ENCODE measurements at places on chromosomes 7 and 10.

GRCh38 chr7:131250331-131250730 lies 77.3 kb upstream of the MKLN1 start:
- DNase-seq = no peak

GRCh38 chr7:92639213-92639896 lies 49.2 kb upstream of the FAM133B start:
- DNase-seq = no peak

- no peak for DNase-seq
Measured at GRCh38 chr7:91107460-91107859, 156.8 kb upstream of the FZD1 start.

DNA sequence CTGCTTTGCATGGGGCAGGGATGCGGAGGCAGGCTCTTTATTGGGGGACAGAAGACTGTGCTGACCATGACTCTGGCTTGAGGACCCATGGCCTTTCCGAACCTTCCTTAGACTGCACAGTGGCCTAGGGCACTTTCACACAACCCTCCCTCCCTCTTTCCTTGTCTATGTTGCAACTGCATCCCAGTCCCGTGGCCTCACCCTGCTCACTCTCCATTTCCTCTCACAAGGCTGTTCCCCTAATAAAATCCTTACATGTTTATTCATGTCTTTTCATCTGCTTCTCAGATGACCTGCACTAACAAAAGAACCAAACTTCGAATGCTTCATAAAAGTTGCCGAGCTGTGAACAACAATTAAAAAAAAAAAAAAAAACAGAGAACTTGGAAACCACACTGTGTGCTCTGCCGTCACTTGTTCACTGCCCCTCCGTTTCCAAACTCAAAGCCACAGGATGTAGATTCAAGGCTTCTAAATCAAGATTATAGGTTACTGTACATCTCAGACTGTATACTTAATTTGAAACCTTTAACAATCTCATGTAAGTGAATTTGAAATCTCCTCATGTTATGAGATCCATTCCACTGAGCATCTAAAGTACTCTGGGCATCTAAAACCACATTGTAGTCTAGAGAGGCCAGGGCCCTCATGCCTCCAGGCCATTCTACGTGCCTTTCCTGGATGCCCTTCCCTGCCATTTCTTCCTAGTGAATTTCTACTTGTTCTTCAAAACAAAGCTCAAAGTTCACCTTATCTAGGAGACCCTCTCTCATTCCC lies 265.9 kb downstream of the SNX13 start:
- no peak for DNase-seq

GRCh38 chr10:96667401-96667800 lies 52.9 kb downstream of the PIK3AP1 start:
- no peak for DNase-seq

DNA sequence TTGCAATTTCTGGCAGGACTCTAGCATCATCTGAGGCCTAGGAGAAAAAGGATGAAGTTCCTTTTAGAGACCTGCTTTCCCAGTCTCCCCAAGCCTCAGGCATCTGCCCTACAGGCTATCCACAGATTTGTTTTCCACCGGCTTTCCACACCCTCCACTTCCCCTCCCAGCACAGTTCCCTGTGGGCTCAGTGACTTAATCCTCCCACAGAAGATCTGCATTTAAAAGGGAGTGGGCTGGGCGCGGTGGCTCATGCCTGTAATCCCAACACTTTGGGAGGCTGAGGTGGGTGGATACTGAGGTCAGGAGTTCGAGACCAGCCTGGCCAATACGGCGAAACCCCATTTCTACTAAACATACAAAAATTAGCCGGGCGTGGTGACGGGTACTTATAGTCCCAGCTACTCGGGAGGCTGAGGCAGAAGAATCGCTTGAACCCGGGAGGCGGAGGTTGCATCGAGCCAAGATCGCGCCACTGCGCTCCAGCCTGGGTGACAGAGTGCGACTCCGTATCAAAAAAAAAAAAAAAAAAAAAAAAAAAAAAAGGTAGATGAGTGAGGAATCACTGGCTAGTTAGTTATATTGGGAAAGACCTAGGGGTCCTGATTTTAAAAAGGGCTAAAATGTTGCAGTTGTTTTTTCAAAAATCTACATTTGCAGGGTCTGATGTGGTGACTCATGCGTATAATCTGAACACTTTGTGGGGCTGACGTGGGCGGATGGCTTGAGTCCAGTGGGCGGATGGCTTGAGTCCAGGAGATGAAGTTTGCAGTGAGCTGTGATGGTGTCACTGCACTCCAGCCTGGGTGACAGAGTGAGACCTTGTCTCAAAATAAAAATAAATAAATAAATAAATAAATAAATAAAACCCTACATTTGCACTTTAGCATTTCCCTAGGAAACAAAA lies 119.5 kb downstream of the BAMBI start:
- DNase-seq = no peak

GRCh38 chr10:24261627-24262026 lies 52.7 kb downstream of the KIAA1217 start:
- DNase-seq = no peak

DNA sequence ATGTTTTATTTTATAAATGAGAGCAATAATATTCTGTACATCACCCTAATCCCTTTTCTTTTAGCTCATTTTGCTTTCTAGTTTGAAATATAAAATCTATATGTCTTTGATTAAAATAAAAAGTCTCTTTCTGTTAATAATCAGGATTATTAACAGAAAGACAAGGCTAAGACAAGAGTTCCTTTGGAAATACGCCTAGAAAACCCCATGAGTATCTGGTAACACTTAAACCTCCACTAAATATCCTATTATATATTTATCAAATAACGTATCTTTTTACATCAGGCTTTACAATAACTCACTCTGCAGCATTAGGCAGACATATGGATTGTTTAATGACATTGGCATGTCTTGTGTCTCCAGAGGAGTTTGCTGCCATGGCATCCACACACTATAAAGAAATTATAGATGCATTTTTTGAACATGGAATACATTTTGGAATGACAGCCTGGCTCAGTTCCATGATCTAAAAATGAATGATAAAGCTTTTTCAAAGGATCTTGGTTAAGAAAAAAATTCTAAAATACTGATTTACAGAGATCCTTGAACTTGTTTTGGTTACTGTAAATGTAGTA lies 98.7 kb downstream of the TMEM26 start:
- no peak for DNase-seq

DNA sequence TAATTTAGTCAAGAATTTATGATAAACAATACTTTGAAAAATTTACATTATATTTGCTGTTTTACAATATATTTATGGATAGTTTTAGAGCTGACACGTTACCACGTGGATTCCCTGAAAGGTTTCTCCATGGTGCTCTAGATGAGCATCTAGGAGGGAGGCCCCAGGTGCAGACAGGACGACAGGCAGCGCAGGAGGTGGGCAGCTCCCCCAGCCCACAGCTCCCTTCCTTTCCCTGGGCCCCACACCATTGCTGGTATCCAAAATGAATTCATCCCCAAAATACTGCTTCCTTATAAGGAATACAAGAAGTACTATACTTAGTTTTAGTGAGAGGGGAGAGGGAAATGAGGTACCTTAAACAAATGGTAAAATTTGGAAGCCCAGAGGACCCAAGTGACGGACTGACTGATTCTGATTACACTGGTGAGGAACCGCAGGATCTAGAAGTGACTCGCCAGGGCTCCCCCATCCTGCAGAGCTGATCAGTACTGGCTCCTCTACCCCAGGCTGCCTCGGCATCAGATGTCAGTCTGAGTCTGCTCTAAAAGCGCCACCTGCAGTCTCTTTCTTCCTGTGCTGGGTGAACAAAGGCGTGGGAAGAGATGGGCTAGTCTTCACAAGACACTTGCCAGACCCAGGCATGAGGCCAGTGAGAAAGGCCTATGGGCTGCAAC lies 89.2 kb downstream of the DLG5 start:
- no peak for DNase-seq

DNA sequence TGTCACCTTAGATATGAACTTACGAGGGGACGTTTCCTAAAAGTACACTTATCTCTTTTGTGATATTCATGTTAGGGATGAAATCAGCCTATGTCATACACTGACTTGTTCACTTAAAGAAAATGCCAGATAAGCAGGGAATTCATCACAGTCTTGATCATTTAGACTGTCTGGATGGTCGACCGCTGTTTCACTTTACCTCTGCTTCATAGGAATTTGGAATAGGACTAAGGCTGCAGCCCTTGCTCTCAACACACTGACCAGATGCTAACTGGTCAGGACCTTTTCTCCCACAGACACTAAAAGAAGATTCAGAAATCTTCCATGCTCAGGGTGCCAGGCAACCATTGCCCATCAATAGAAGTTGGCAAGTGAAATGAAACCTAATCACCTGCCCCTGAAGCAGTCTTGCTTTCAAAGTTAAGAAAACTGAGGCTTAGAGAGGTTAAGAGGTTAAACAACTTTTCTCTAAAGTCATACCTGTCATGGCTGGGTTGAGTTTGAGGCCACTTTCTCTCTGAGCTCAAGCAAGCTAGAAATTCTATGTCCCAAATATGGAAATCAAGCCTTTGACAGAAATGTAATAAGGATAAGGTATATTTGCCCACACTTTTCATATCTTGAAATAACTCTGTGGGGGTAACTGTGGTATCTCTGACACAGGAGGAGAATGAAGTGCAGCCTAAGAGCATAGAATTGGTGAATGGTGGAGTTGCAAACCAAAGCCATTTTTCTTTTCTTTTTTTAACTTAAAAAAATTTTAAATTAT lies 77.1 kb downstream of the MAP3K8 start:
- DNase-seq = no peak

- peak; percentile 63 for DNase-seq
Measured at GRCh38 chr10:79487296-79488194, 24.8 kb upstream of the EIF5AL1 start.

DNA sequence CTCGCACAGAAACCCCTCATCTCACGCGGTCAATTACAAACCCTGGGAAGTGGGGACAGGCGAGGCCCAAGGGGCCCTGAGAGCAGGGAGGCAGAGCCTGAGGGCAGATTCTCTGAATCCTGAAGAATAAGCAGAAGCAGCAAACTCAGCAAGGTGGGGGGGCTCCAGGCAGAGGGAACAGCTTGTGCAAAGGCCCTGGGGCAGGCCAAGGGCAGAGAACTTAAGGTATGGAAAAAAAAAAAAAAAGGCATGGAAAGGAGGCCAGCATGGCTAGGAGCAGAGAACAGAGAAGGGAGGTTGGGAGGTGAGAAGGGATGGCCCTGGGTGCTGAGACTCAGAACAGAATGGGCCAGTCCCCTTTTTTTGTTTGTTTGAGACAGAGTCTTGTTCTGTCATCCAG lies 32.8 kb upstream of the TNRC18 start:
- DNase-seq = no peak

DNA sequence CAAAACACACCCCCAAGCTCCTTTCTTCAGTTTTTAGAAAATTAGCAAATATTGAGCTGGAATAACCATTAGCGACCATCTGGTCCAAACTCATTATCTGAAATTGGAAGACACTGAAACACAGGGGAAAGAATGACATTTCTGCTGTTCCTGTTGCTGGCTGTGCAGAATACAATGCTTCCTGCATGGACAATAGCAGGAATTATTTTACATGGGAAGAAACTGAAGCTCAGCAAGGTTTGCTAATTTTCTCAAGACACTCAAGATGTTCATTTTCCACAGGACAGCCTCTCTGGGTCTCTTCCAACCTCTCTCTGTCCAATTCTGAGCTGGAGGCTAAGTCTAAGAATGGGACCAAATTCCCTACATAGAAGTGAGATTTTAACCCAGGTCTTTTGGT lies 81.9 kb upstream of the TNS3 start:
- DNase-seq = no peak

DNA sequence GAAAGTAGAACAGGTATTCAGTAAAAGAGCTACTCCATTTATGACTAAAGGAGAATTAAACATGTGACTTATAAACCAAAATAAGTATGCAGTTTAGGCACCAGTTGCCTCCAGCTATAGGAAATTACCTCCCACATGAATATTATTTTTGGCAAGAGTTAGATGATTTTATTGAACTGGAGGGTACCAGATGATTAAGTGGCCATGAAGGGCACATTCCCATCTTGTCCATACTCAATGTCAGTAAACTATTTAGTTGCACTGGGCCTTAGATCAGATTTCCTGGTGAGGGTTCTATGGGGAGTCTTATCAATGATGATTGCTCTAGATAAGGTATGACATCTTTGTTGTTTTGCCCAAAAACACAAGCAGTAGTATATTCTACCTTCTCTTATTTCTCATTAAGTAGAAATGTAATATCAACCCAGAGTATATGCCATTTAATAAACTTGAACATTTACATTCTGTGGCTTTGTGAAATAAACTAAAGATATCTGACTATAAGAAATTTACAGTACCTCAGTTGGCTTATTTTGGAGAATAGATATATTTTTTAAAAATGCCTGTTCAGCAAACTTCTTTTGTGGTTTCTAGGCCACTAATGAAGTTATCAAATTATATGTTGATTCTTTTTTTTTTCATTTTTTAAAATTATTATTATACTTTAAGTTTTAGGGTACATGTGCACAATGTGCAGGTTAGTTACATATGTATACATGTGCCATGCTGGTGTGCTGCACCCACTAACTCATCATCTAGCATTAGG lies 145.3 kb downstream of the SEMA3A start:
- no peak for DNase-seq

DNA sequence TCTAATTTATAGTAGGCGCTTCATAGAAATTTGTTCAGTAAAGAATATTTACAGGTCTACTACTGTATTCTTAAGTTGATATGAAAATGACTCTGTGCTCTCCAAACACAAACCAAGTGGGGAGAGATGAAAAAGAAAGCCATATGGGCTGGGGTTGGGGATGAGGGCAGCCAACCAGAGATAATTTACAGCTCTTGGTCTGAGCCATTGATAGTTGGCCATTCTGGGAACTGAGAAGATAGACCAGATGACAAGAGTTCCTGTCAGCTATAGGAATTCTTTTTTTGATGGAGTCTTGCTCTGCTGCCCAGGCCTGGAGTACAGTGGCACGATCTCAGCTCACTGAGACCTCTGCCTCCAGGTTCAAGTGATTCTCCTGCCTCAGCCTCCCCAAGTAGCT lies 57.4 kb downstream of the LAMB4 start:
- DNase-seq = no peak

- peak; percentile 85 for DNase-seq
Measured at GRCh38 chr7:5692112-5692844, 89.2 kb downstream of the RNF216 start.

- DNase-seq = no peak
Measured at GRCh38 chr10:50281967-50282522, 30.7 kb upstream of the ASAH2 start.

- peak; percentile 11 for DNase-seq
Measured at GRCh38 chr10:18100669-18101068, 39.6 kb upstream of the CACNB2 start.

DNA sequence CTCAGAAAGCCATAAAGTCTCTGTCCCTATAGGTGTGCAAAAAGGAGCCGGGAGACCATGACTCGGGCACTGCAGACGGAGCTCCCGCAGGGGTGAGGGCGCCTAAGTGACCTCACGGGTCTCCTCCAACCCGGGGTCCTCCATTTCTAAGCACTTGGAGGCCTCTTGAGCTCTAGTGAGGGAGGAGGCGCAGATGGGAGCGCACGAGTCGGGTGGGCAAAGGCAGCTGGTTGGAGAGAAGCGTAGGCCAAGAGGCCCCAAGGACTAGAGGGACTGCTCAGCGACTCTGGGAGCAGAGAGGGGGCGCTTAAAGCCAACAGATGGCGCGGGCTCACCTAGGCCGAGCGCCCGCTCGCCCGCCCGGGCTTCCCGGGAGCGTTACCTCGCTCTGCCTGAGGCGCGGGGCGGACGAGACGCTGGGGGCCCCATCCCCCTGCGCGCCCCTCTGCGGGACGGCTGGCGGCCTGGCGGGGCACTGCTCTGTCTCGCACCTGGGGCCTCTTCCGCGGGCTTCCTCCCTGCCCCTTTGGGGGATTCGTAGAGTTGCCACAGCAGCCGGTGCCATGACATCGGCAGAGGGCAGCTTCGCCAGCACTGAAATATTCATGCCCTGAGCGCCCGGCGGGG lies 523 bp upstream of the CDH23 start:
- DNase-seq = no peak

- DNase-seq = no peak
Measured at GRCh38 chr10:127915324-127915723, 8.4 kb downstream of the PTPRE start.
